ENCODE measurements at places on chromosomes 2 and 18.

GRCh38 chr18:58671632-58672564, 633 bp downstream of the MALT1 start:
- peak; percentile 46 for DNase-seq

DNA sequence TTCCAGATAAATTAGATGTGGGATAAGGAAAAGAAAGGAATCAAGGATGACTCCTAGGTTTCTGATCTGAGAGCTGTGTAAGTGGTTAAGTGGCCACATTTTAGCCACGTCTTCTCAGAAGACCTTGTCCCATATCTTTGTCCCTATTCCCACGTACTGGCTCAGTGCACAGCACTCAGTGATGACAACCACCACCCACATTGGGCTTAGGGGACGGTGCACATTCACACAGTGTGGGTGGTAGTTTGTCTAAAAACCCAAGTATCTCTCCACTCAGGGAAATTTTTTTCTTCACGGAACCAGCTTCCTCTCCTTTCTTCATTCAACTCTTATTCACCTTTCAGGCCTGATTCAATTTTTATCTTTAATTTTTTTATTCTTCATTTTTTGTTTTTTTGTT, 30.6 kb upstream of the GCC2 start:
- no peak for DNase-seq

GRCh38 chr2:238267341-238267710, 21.1 kb downstream of the PER2 start:
- DNase-seq, result no peak

- DNase-seq, result no peak
These were observed 10.0 kb downstream of the ZNF24 start for GRCh38 chr18:35334212-35334611.

GRCh38 chr2:64629329-64629781, 24.4 kb downstream of the SERTAD2 start:
- DNase-seq, result no peak

- DNase-seq, result no peak
These were observed 61.3 kb downstream of the SMAD4 start for GRCh38 chr18:51091270-51091669.

- no peak for DNase-seq
These were observed 16.6 kb downstream of the TSPYL6 start for GRCh38 chr2:54239427-54239826.

GRCh38 chr2:166573391-166573790, 79.3 kb upstream of the SCN7A start:
- DNase-seq, result no peak

DNA sequence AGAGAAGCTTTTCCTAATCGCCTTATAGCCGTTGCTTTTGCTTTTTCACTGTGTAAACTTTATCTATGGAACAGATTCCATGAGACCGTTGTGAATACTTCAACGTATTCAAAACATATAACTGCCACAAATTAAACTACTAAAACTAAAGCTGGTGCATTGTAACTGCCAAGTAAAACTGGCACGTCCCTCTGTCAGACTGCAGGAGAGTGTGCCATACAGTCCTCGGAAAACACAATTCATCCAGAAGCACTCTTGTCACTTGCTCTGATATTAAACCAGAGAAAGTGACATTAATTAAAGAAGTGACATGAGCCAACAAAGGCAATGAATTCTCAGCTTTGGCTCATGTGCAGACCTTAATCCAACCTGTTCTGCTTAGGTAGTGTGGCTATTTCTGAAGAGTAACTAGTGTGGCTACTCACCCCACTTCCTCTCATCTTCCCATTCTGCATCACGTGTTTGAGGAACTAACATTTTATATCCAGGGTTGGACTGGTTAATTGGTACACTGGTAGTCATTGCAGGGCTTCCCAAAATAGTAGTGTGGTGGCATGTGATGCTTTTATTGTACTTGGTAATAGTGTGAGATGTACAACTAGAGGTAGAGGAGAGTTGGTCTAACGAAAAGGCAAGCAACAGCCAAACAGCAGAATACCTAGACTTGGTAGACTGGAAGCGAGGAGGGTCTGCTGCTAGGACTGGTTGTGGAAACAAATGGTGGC, 9.7 kb downstream of the VRK2 start:
- DNase-seq, result no peak

GRCh38 chr18:6024745-6025248, 129.5 kb upstream of the TMEM200C start:
- no peak for DNase-seq

GRCh38 chr2:134225841-134226240, 28.0 kb upstream of the MGAT5 start:
- no peak for DNase-seq

GRCh38 chr2:101956465-101957438, 35.0 kb upstream of the IL1R2 start:
- DNase-seq, result no peak

DNA sequence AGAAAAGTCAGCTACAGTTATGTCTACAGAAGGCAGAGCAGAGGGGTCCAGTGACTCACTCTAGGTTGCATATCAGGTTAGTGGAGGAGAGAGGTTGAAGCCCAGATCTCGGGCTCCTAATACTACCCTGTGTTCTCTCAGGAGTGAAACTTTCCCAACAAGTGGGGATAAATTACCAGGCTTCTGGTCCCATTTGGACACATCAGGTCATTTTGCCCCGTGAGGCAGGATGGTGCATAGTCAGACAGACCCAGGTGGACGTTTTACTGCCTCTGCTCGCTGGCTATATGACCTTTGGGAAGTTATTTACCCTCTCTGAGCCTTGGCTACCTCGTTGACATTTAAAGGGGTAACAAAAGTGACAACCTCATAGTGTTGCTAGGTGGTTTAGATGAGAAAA, 128.0 kb upstream of the REV1 start:
- no peak for DNase-seq

- DNase-seq, result no peak
These were observed 114.8 kb downstream of the MBD5 start for GRCh38 chr2:148135705-148136104.

DNA sequence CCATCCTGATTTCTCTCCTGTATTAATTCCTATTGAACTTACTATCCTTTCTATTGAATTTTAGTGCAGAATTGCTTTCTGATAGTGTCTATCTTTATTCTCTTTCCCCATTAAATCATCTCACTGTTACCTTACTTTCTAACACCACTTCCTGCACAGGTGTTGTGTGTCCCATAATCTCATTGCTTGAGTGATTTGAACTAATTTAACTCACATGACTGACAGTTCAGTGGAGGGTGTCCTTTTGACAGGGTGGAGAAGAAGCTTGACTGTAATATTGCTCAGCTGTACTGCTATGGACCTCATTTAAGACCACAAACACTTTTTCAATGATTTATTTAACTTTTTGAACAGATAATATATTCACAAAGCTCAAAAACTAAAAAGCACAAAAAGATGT, 211.8 kb downstream of the NRXN1 start:
- no peak for DNase-seq

- no peak for DNase-seq
These were observed 36.9 kb upstream of the TANC1 start for GRCh38 chr2:158931572-158931971.

DNA sequence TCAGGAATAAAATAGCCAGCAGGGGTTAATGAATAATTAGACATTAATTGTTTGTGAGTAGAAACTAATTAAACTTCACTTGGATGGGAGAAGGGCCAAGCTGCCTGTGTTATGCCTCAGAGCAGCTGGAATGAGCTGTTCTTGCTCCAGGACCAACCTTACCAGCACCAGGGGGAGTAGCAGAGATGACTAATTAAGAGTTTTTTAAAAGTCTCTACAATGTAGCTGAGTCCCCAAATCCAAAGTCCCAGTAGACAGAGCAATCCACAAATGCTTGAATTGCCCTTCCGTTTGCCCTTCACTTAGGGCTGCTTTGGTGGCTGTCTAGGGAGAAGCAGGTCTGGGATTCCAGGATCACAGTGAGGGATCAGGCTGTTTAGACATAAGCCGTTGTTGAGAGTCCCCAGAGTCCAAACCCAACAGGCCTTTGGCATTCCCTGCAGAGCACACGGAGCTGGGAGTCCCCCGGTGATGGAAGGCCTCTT, 59.4 kb downstream of the RHOB start:
- DNase-seq, result no peak

GRCh38 chr2:212863185-212863588, 288.2 kb downstream of the IKZF2 start:
- DNase-seq, result no peak

DNA sequence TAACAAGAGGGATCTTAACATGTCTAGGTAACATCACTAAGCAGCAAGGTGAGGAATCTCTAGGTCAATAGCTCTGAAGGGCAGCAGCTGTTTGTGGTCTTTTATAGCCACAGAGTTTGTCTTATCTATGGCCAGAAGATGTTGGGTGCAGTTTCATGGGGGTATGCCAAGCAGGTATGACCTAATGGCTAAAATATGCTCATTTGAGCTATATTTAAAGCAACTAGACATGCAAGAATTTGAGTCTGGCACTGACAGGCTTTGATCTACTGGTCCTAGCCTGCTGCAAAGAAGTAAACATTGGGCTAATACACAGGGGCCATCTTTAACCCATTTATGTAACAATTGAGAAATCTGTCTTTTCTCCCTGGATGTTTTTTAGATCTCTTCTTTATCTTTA, 13.9 kb upstream of the UGP2 start:
- no peak for DNase-seq

GRCh38 chr2:239725551-239725890, 299.6 kb downstream of the NDUFA10 start:
- DNase-seq, result no peak

GRCh38 chr2:178767094-178768060, 39.8 kb downstream of the TTN start:
- DNase-seq, result no peak

GRCh38 chr2:6667326-6667725, 198.4 kb downstream of the CMPK2 start:
- DNase-seq, result no peak

DNA sequence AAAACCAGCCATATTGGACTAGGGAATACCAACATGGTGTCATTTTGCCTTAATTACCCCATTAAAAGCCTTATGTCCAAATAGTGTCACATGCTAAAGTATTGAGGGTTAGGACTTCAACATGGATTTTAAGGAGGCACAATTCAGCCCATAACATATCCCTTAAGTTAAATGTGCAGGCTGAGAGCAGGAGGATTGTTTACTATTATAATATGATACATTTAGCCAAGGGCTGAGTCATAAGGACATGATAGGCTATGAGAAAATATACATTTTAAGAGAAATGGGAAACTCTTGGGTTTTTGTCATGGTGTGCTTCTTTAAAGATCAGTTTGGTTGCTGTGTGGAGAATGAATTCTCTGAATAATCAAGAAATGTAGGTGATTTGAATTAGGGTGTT, 136.8 kb downstream of the RDH14 start:
- no peak for DNase-seq

GRCh38 chr2:227411990-227412350, 24.2 kb upstream of the SCYGR1 start:
- no peak for DNase-seq

GRCh38 chr2:30691948-30692828, 115.1 kb downstream of the CAPN13 start:
- DNase-seq, result no peak

GRCh38 chr2:158381205-158381604, 75.3 kb downstream of the CCDC148 start:
- no peak for DNase-seq

GRCh38 chr2:194725169-194725568, 931.9 kb upstream of the SLC39A10 start:
- DNase-seq, result no peak

DNA sequence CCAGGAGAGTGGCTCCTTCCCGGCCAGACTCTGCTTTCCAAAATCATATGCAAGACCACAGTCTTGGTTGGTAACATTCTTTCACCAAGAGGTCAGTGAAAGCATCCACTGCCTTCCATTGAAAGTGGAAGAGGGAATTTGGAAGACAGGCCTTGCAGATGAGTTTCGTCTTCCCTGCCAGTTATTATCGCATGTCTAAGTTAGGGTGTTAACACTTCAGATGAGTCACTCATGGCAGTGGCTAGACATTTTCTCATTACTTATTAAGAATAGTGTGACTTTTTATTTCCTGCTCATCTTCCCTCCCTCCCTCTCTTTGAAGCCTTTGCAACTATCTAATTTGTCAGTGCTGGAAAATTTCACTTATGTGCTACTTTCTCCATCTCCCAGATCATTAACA, 102.9 kb upstream of the EPB41L3 start:
- DNase-seq, result no peak

GRCh38 chr2:124810132-124810531, 785.0 kb downstream of the CNTNAP5 start:
- DNase-seq, result no peak

GRCh38 chr2:101696272-101697123, 1.0 kb upstream of the MAP4K4 start:
- no peak for DNase-seq

DNA sequence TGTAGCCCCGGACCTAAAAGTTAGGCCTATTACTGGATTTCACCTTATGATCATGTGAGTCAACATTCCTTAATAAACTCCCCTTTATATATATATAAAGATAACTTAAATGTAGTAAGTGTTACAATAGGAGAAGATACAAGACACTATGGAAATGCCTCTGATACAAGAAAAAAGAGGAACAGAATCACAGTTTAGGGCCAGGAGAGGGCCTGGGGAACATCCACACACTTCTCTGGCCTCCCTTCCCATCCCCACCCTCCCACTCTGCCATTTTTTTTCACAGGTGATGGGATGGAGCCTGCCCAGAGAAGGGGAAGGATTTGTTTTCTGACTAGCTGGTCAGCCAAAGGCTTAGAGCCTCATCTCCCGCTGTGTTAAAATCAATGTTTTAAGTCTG, 6.4 kb downstream of the CDC42EP3 start:
- no peak for DNase-seq

DNA sequence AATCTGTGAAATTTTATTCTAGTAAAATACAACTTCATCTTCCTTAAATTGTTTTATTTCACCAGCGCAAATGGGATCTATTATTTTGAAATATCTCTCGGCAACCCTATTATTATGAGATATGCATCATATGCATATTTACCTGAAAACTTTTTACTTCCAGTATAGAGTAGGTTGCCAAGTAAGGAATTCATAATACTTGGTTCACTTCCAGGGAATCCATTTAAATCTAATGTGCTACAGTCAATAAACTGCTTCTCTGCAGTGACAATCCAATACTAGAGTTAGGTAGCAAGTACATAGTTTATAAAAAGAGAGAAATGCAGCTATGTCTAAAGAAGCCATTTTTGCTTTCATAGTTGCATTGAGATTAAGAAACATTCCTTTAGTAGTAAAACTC, 88.8 kb upstream of the FAM117B start:
- no peak for DNase-seq

- DNase-seq, result no peak
These were observed 497.6 kb upstream of the TCF4 start for GRCh38 chr18:56085551-56085950.
